Psoas muscle (tissue), 8 donors: ENCODE measurements at places on chromosomes 1 and 21. TPM values are rescaled to one million over a fixed set of nuclear protein-coding genes. Genes with fewer than 3 reads are reported as not detected.

DNA sequence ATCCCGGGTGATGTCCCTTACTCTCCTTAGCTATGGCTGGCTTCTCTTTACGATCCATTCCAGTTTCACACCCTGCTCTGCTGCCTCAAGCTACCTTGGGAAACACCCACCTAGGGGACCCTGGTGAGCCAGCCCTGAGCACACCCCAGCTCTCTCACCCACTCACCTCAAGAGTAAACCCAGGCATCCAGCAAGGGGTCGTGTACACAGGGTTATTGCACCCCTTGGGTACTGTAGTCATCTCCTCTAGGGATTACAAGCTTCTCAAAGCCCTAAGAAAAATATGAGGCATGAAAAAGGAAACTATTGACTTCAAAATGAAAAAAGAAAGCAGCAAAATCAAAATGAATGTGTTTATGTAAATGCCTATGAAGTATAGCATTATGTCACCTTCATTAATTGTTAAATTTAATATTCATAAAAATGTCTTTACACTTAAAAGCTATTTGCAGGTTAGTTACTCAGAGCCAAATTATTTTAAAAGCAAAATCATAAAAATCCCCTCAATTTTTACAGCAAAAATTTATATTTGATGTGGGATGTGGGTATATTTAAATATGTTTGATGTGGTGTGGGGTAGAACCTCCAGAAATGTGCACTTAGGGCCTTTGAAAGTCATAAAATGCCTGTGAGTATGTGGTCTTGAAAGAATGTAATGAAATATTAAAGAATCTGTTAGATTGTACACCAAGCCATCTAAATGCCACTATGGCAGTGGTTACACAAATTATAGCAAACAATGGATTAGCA, 190.3 kb downstream of the C1orf94 start:
- DNase-seq = no peak

The CD2 gene
- polyA plus RNA-seq = 0.35 TPM

- DNase-seq = no peak
Observed at GRCh38 chr1:84613026-84613425, 38.8 kb upstream of the CTBS start.

The NGF gene
- 0.59 TPM for polyA plus RNA-seq

The C1orf94 gene
- 0.01 TPM for polyA plus RNA-seq

- no peak for DNase-seq
Observed at GRCh38 chr1:203044546-203045250, 18.4 kb downstream of the PPFIA4 start.

DNA sequence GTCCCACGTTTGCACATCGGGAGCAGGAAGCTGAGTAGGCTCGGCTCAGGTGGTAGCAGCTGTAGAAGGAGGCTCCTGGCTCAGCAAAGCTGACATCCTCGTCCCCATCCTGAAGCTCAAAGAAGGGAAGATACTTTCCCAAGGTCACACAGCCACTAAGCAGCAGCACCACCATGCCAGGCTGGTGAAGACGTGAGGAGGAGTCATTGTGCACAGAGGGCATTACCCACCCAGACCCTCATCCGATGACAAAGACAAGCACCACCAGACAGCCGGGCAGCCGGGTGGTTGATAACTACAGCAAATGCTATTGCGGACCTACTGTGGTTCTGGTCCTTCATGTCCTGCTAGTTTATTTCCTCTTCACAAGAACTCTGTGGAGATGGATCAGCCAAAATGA, 186.9 kb downstream of the MATN1 start:
- DNase-seq = no peak

GRCh38 chr1:239982762-239983161, 108.9 kb upstream of the FMN2 start:
- no peak for DNase-seq

The HCRTR1 gene
- polyA plus RNA-seq = 0.51 TPM
